Body of pancreas (tissue), 4 donors: ENCODE measurements at places on chromosomes 7 and 10. TPM values are rescaled to one million over a fixed set of nuclear protein-coding genes. Genes with fewer than 3 reads are reported as not detected.

Gene ANKRD22
- total RNA-seq: 13.5 TPM

Gene PYROXD2
- total RNA-seq: 4.9 TPM

Gene ANKRD1
- 4.3 TPM for total RNA-seq

DNA sequence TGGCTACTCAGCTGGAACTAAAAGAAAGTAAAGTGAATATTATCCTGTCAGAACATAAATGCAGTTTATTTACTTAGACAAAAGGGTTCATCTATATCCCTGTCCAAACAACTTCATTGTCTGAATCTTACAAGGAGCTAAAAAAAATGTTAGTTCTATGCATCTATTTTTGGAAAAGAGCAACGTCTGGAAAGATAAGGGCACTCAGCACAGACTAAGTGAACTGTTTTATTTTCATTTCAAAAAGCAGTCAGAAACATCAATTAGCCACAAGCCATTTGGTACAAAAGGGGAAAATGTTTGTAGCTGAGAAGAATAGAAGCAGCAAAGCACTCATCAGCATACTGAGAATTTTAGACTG lies 245.5 kb downstream of the FOXP2 start:
- H3K27ac ChIP-seq: no peak overlapping the region
- H3K4me3 ChIP-seq: no peak overlapping the region
- no peak for DNase-seq
- H3K27me3 ChIP-seq: no peaks in the 10 kb centered on the region
- no peaks in the 10 kb centered on the region for H3K4me1 ChIP-seq
- no peaks in the 10 kb centered on the region for H3K36me3 ChIP-seq

GRCh38 chr7:80611353-80611752 lies 27.1 kb upstream of the CD36 start:
- no peak for DNase-seq
- H3K4me3 ChIP-seq: no peak overlapping the region
- no peak overlapping the region for H3K27ac ChIP-seq
- no peaks in the 10 kb centered on the region for H3K36me3 ChIP-seq

DNA sequence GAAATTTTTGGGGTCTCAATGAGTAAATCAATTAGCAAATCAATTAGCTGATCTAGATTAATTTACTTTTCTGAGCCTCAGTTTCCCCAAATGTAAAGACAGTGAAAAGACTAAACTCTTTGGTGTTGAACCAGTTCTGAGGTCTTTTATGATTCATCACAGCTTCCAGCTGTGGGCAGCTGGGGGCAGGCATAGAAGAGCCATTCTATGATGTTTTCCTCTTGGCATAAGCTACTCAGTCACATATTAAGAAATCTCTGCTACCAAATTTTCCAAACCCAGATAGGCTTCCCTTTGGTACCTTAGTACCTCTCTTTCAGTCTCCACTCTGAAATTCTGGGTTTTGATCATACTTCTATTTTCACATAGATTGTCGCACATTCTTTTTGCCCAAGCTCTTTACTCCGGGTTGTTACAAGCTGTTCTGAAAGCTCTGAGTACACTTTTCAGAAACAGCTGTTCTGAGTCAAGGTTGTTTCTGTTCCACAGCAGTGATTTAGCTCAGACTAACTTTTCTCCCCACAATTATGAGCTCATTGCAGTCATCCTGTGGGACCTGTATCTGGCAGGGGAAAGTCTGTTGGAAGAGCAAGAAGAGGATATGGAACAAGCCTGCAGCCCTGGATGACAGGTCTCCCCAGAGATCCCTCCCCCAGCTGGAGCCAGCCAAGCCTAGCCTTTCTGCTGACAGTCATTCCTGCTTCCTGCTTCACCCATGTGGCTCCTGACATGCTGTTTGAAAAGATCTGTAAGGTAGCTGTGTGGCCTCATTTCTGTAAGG lies 599.6 kb upstream of the GHITM start:
- H3K36me3 ChIP-seq: no peaks in the 10 kb centered on the region
- H3K27ac ChIP-seq: no peak overlapping the region
- H3K27me3 ChIP-seq: no peaks in the 10 kb centered on the region
- H3K4me3 ChIP-seq: no peak overlapping the region

GRCh38 chr7:43865277-43865676 lies 4.0 kb downstream of the MRPS24 start:
- H3K4me1 ChIP-seq: peaks cover 12% of the 10 kb centered on the region
- H3K27me3 ChIP-seq: no peaks in the 10 kb centered on the region
- no peak for DNase-seq
- peaks cover 6% of the 10 kb centered on the region for H3K36me3 ChIP-seq
- H3K27ac ChIP-seq: no peak overlapping the region

DNA sequence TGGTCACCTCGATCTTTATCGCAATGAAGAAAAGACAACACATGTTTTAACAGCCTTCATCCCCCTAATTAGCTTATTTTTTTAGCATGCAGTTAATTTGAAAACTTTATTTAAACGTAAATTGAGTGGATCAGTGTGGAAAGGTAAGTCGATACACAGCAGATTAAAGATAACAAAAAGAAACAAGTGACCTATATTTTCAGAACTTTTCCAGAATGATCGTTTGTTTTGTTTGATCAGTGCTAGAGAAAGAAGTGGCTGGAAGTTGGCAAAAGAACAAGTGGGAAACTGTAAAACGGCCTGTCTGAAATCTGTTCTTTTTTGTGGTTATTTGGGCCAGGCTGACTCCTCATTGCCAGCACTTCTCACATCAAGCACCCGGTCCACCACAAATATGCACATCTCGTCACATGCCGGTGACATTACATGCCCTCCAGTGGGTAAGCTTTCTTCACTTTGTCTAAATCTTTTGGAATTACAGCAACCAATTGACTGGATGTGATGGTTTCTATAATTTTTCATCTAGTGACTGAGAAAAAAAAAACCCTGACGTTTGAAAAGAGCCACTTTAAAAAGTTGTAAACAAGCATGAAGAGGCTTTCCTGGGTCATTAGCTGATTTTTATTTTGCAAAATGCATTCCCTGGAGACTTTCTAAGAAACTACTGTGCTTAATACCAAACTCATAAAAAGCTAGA lies 33.2 kb downstream of the C7orf33 start:
- no peak overlapping the region for H3K27ac ChIP-seq
- H3K27me3 ChIP-seq: no peaks in the 10 kb centered on the region
- DNase-seq: no peak
- no peaks in the 10 kb centered on the region for H3K36me3 ChIP-seq
- H3K4me1 ChIP-seq: no peaks in the 10 kb centered on the region

DNA sequence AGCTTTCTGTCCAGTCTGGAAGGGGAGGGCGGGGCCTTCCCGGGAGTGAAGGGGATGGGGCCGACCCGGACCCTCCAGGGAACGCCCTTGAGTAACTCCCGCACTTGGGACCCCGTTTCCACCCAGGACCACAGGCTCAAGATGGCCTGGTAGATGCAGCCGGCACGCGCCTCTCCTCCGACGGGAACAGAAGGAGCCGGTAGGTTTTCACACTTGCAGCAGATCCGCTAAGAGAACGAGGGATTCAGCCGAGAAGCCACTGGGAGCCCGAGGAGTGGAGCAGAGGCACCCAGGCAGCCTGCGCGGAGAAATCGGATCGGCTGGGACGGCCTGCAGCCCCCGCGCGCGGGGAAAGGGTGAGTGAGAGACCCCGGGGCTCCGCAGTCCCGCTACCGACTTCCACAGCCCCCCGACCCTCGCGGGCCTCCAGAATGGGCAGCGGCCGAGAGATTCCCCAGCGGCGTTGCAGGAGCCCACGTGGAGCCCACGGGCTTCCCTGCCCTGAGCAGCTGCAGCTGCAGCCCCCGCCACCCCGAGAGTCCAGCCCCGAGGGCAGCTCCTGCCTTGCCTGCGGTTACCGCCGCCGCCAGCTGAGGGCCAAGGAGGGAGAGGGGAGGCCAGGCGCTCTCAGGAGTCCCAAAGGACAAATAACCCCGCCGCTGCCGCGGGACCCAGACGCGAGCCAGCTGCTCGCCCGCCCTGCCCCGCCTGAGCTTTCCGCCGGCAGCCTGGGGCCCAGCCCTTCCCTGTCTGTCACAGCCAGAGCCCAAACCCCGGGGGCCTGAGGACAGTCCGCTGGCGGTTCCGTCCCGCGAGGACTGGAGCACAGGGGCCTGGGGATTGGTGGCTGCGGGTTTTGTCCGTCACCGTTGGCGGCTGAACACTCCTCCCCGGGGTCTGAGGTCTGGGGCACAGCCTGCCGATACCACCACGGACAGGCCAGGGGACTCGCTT lies 21.8 kb downstream of the IFT22 start:
- no peaks in the 10 kb centered on the region for H3K36me3 ChIP-seq
- no peak overlapping the region for H3K4me3 ChIP-seq
- DNase-seq: no peak
- peaks cover 16% of the 10 kb centered on the region for H3K4me1 ChIP-seq
- H3K27me3 ChIP-seq: no peaks in the 10 kb centered on the region

DNA sequence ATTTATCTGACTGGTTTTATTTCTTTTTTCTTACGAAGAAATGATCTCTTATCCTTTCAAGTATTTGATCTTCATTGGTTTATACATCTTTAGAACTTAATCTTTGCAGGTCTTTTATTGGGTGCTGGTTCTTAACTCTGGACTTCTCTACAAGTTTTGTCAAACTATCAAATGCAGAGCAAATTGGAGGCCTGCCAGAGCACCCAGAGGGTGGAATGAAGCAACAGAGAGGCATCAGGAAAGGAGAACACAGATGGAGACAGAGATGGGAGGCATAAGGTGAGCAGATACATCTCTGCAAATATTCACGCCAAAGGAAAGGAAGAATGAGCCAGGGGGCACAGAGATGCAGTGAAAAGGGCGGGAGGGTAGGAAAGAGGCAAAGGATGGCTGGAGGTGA lies 130.3 kb downstream of the PKD1L1 start:
- H3K4me1 ChIP-seq: no peaks in the 10 kb centered on the region
- DNase-seq: no peak
- H3K4me3 ChIP-seq: no peak overlapping the region

DNA sequence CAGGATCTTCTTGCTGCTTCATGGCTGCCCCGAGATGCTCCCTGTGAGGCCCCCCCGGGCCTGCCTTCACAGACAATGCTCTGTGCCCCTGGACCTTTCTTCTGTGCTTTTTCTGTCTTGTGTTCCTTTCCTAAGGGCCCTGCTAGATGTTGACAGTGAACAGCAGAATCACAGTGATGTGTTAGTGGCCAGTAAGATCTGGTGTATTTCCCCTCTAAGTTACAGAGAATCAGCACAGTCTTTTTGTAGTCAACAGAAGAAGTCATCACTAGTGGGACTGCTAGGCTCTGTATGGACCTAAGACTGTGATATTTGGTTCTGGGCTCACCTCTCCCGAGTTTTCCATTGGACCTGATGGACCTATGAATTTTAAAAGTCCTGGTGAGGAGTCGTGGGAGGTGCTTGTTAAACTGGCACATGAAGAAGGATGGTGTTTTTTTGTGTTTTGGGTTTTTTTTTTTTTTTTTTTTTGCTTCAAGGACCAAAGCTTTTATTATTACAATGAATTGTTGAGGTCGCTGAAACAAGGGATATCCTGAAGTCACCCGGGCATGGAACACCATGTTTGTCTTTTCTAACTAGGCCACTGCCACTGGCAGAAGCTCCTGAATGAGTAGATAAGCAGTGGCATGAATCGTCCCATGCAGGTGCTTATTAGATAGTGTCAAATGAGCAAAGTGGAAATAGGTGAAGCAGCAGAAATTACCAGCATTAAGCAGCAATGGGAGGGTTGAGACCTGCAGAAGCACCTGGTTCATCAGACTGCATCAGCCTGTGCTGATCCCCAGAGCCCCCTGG lies 194.8 kb downstream of the CELF2 start:
- no peak overlapping the region for H3K27ac ChIP-seq
- no peaks in the 10 kb centered on the region for H3K36me3 ChIP-seq
- no peaks in the 10 kb centered on the region for H3K27me3 ChIP-seq
- H3K4me1 ChIP-seq: peaks cover 11% of the 10 kb centered on the region
- DNase-seq: no peak

DNA sequence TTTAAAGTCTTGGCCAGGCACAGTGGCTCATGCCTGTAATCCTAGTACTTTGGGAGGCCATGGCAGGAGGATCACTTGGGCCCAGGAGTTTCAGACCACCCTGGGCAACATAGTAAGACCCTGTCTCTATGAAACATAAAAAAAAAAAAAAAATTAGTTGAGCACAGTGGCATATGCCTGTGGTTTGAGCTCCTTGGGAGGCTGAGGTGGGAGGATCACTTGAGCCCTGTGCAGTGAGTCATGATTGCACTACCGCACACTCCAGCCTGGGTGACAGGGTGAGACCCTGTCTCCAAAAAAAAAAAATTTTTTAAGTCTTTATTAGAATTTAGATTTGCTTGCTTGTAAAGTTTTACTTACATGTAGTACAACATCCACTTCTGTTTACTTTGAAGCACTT lies 14.0 kb downstream of the WNT2 start:
- H3K4me3 ChIP-seq: no peak overlapping the region
- H3K27me3 ChIP-seq: no peaks in the 10 kb centered on the region
- no peak overlapping the region for H3K27ac ChIP-seq
- no peak for DNase-seq
- H3K36me3 ChIP-seq: no peaks in the 10 kb centered on the region
